ENCODE measurements at places on chromosomes 6 and 20.

GRCh38 chr6:129697788-129698187 lies 12.2 kb downstream of the ARHGAP18 start:
- no peak for DNase-seq

DNA sequence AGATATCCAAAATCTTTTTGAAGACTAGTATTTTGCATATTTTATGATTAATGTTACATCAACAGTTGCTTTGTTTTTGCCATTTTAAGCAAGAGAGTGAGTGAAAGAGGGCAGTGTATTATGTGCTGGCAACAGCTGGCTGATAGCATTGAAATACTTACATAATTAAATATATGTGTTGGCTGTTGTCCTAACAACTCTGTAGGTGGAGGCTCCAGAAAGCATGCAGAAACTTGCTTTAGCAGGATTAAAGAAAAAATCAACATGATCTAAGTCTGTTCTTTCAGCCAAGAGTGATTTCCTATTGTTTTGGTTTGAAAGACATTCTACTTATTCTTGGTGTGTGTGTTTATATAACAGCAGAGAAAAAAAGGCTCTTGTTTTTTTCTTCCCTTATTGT lies 127.5 kb downstream of the CDKAL1 start:
- DNase-seq: no peak

- peak; percentile 52 for DNase-seq
Measured at GRCh38 chr6:32854376-32855178, 585 bp downstream of the PSMB9 start.

- no peak for DNase-seq
Measured at GRCh38 chr6:130679684-130680083, 147.5 kb upstream of the SMLR1 start.

DNA sequence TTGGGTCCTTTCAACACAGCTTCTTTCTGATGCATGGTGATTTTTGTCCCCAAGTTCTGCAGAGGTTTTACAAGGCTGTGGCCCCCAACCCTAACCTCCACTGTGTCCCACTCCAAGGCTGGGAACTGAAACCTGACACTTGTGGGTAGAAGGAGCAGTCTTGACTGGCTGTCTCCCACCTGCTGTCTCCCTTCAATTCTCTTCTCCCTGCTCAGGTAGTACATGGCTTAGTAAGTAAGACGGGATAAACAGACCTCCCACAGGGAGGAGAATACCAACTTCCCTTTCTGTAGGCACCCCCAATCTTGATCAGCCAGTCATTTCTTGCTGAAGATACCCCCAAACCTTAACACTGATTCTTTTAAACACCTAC lies 25.0 kb downstream of the TGM6 start:
- DNase-seq: no peak

DNA sequence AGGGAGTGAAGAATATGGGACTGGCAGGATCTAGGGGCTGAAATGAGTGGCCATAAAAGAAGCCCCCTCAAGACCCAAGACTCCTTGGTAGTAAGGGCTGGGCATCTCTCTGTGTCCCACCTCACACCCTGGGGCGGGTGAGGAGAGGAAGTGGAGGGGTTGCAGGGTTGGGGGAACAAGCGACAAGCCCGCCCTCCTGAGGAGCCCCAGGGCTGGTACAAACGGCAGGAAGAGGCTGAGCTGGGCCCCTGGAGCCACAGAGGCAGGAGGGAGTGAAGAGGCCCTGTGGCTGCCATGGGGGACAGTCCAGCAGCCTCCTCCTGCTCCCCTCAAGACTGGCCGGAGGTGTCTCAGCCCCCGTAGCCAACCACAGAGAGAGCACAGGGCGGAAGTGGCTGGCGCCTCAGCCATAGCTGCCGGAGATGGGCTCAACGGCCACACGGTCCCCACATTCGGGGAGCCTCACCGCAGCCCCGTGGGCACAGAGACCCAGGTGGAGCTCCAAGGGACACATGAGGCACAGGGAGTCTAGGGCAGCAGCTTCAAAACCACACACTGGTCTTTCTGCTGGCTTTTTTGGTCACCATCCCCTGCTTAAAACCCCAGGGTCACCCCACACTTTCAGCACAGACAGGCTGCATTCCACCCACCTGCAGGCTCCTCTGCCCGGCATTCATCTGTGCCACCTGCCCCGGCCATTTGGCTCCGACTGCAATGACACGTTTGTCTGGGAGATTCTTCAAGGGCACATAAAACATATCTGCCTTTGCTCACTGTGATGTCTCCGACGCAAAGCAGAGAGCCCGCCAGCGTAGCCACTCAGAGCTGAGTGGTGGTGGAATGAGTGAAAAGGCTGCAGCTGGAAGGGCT lies 524 bp downstream of the C20orf203 start:
- peak; percentile 29 for DNase-seq

DNA sequence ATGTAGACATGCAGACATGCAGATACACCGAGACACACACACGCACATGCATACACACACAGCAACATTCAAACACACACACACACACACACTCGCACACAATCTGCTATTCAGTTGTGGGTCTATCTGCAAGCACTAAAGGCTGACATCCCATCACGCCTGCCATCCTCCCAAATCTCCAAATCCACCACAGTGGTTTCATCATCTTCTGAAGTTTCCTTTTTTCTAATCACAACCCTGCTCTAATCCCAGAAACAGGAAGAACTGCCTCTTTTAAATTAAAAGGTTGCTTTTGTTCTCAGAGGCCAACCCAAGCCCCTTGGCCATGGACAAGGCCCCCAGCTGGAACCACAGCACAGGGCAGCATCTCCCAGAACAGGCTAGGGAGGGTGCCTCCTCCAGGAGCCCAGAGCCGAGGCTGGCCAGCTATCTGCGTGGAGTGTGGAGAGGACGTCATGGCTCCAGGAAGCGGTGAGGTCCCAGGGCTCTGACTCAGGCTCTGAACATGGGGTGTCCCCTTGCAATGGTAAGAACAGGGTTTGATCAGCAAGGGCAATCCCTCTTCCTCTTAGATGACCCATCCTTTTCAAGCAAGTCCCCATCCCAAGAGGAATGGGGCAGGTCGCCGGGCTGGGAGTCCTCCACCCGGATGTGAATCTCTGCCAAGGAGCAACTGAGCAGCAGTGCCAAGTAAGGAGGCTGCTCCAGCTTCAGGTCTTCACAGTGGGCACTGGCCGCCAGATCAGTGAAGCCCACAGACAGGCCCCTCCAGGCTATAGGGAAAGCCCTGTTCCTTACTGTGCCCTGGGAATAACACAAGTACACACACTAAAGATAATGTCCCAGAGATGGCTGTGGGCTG lies 14.7 kb downstream of the FOXF2 start:
- DNase-seq: no peak

DNA sequence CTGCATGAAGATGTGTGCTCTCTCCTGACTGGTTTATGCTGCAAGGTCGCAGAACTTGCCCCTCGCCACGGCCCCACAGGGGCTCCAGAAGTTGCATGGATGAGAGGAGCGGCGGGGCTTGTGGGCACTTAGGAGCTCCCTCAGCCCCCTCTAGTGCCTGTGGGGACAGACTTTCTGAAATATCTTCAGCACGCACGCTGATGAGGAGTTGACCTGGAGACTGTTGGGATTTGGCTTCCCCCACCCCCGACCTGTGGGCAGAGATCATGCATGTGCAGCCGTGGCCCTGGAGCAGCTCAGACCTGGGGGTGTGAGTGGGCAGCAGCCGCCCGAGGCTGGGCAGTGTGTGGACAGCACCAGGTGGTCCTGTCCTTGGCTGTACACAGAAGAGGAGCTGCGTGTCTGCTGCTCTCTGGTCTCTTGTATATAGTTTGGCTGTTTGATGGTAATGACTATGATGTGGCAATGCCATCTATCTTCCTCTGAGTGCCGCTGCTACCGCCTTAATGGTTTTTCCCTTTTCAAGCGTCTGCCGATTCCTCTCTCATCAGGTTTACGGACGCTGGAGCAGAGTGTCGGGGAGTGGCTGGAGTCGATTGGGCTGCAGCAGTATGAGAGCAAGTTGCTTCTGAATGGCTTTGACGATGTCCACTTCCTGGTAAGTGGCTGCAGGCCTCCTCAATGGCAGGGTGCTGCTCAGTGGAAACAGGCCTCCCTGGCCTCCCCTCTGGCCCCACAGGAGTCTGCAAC lies 81.4 kb downstream of the TCP11 start:
- no peak for DNase-seq

DNA sequence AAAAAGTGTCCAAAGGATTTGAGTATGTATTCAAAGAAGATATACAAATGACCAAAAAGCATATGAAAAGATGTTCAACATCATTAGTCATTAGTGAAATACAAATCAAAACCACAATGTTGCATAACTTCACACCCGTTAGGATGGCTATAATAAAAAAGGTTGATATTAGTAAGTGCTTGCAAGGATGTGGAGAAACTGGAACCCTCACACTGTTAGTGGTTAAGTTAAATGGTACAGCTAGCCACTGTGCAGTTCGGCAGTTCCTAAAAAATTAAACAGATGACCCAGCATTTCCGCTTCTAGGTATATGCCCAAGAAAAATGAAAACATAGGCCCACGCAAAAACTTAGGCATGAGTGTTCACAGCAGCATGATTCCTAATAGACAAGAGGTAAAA lies 38.6 kb downstream of the IBTK start:
- DNase-seq: no peak

DNA sequence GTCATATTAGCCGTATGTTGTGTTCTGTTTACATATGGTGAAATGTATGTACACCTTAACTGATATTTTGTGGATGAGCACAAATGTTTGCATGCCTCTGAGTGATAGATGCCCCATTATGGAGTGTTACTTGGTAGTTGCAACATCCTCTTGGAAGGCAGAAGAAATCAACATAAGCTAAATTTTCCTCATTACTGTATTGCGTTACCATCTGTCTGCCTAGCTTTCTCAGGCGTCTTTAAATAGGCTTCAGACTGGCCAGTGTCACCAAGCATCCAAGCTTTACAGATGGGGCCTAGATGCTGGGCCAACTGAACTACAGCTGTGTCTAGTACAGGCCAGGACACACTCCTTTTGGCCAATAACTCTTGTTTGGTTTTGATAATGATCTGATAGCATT lies 250.6 kb downstream of the SAMD5 start:
- no peak for DNase-seq

DNA sequence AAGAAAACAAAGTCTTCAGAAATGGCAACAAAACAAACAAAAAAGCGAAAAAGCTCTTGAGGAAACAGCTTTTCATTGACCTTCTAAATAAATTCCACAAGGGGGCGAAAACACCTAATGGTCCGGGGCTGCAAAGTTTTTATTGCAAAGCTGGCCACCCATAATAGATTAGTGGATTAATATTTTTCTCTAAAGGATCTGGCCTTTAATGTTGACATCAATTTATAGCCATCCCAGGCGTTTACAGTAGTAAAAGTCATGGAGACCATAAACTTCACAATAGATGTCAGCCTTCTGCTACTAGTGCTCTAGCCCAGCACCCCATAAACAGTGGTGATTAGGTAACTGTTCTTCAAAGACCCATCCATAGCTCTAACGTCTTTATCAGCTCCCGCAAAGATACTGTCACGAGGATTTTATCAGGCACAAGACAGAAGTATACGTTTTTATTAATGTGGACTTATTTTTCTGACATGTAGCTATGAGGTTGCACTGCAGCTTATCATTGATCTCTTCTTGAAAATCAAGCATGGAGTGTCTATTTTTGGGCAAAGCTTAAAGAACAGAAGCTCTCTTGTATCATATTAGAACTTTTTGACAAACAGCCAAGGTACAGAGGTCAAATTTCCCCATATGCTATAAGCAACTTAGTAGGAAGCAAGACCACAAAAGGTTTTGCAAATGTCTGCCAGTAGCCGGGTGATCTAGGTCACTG lies 4.7 kb downstream of the CITED2 start:
- peak; percentile 36 for DNase-seq

DNA sequence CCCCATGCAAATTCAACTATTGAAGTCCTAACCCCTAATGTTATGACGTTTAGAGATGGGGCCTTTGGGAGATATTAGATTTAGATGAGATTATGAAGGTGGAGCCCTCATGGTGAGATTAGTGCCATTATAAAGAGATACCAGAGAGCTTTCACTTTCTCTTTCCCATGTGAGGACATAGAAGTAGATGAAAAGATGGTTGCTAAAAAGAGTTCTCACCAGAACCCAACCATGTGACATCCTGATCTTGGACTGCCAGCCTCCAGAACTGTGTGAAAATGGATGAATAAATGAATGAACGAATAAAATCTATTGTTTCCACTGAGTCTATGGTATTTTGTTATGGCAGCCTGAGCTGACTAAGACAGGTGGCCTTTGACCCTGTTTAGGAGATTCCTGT lies 50.6 kb upstream of the FBXO30 start:
- DNase-seq: no peak

GRCh38 chr6:56076033-56076432 lies 171.3 kb downstream of the COL21A1 start:
- no peak for DNase-seq

- DNase-seq: no peak
Measured at GRCh38 chr6:133609415-133610226, 279.3 kb upstream of the TCF21 start.

- DNase-seq: no peak
Measured at GRCh38 chr6:29958921-29959320, 16.6 kb downstream of the HLA-A start.

- no peak for DNase-seq
Measured at GRCh38 chr20:4925842-4926530, 75.3 kb downstream of the SLC23A2 start.

DNA sequence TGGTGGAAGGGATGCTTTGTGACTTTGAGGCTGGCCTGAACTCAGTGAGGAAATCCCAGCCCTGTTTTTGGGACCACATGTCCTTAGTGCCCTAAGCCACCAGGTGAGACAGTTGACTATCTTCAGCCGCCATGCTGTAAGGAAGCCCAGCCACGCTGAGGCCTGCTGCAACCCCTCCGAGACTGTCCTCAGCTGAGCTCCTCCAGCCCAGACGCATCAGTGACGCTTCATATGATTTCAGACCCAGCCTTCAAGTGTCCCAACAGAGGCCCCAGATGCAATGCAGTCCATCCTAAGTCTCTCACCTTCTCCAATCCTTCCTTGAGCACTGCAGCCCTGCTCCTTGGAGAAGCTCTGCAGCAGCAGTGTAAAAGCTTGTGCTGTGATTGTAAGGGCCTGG lies 76.2 kb downstream of the NINL start:
- DNase-seq: no peak

GRCh38 chr6:104688283-104688969 lies 171.3 kb downstream of the HACE1 start:
- DNase-seq: no peak

GRCh38 chr20:34083137-34083536 lies 28.9 kb downstream of the EIF2S2 start:
- DNase-seq: no peak

GRCh38 chr6:23088761-23089160 lies 519.4 kb downstream of the HDGFL1 start:
- DNase-seq: no peak

DNA sequence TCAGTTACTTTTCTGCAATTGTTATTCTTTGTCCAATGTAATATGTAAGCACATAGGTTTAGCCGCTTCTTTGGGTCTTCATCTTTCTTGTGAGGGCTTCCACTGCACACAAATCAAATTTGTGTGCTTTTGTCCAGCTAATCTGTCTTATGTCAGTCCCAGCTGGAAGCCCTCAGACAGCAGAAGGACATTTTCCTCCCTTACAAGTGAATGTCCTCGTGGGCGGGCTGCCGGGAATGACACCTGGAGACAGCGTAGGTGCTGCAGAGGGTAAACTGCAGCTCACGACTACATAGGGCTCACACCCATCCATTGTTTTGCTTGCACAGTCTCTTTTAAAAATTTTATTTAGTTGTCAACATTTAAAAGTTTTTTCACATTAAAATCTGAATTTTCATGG lies 24.6 kb upstream of the PPP1R14C start:
- no peak for DNase-seq

Measured in naive B cell (primary cell).